ENCODE measurements at places on chromosomes 6 and 20.
A peak's percentile ranks its signal among the peaks of the same experiment; 100 is the strongest.

DNA sequence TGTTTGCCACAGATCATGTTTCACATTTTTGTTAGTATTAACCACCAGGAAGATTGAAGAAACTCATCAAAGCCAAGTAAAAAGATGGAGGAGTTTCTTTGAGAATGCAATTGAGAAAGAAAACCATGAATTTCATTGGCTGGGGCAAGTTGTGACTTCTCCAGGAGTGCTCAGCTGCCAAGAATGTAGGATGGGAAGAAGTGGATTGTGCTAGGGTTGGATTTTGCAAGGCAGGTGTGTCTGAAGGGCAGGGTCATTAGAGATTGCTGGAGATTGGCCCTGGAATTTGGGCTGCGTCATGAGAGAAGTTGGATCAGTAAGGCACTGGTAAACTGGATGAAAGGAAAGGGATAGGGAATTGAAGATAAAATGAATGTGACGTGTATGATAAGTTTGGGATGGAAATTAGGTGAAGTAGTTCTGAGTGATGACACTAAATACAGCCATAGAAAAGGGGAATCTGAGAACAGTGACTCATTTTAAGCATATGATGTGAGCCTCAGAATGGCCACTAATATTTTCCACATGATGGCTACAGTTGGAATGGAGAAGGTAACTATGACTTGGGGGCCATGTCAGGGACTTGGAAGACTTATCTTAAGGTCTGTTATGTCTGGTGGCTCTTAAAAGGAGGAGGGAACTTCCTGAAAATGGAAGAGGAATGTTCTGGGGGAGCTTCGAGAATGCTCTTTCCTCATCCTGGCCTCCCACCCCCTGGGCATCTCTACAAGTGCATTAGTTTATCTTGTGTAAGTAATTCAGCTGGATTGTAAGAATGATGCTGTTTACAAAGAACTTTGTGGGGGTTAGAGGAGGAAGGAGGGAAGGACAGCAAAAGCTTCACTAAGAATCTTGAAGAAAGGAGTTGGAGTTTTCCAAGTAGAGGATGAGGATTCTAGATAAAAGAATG is 27.8 kb upstream of the ERVFRD-1 start:
- no peak for DNase-seq

DNA sequence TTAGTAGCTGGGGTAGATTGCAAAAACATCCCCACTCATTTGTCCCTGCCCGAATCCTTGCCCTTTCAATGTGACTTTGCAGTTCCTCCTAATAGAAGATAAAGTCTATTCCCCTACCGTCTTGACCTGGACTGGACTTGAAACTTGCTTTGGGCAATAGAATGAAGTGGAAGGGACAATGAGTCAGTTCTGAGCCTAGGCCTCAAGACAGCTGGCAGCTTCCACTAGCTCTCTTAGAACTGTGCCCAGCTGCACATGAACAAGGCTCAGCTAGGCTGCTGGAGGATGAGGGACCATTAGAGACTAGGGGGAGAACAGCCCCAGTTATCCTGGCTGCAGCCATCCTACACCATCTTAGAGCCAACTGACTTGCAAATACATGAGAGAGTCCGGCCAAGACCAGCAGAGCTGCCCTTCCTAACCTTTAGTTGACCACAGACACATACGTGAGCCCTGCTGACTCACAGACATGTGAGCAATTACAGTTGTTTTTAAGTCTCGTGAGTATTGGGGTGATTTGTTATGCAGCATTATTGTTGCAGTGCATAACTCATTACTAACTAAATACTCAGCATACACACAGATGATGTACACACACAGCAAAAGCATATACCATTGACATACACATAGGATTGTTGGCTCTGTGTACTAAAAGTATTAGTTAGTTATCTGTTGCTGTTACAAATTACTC is 105.5 kb downstream of the DHX35 start:
- DNase-seq = no peak

DNA sequence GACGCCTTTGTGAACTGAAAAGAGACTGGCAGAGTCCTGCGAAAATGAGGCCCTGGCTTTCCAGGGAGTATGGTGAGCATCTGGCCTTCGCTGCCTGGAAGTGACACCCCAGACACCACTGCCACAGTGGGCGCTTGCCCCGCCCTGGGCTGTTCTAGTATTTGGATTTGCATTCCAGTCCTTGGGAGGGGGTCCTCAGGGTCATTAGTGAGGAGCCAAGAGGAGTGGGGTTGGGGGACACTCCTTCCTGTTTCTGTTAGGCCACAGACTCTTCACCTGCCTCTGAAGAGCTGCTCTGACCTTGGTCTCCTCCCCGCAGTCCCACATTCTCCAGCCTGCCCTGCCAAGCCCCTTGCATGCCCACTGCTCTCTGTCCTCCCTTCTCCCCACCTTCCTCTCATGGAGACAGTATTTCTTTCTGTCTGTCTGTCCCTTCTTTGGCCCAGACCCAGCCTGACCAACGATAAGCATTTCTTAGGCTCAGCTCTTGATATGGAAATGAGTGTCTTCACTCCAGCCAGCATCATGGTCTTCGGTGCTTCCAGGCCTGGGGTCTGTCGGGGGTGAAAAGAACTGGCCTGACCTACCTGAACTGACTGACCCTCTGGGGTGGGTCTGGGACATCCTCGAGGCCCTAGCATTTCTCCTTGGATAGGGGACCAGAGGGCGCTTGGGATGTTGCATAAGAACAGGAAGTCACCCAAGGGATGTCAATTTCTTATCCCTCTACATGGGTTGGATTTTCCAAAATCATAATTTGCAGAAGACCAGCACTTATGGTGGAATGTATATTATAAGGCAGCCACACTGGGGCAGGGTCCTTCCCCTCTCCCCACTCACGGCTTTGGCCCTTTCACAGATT is 19.4 kb downstream of the SLC9A8 start:
- DNase-seq = no peak

- DNase-seq = no peak
Measured at GRCh38 chr6:156420172-156420993, 356.8 kb upstream of the ARID1B start.

GRCh38 chr6:38375341-38375740 is 264.4 kb downstream of the BTBD9 start:
- no peak for DNase-seq

DNA sequence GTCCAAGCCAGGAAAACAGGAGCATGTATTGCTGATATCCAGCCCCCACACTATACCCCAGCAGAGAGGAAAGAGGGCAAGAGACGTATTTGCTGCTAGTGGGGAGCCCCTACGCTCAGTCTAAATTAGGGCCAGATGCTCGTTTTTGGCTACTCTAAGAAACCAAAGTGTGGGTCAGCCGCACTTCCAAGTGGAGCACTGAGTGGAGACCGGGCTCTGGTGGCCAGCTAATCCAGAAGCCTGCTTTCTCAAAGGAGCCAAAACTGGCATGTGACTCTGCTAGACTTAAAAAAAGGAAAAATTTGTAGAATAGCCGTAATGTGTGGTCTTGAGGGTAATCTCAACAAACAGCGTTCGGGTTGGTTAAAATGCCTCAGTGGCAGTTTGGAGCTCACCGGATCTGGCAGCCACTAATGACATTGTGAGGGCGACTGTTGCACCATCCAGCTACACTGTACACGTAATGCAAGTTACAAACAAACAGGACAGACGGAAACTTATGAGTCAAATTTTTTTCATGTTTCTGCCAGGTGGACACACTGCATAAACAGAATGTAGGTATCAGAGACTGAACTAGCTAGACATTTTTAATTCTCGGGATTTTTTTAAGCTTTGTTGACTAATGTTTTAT is 230.9 kb downstream of the FOXC1 start:
- no peak for DNase-seq

- no peak for DNase-seq
Measured at GRCh38 chr6:163688739-163689362, 274.3 kb downstream of the QKI start.

- peak; percentile 85 for DNase-seq
Measured at GRCh38 chr6:20693466-20694063, 159.3 kb downstream of the CDKAL1 start.

DNA sequence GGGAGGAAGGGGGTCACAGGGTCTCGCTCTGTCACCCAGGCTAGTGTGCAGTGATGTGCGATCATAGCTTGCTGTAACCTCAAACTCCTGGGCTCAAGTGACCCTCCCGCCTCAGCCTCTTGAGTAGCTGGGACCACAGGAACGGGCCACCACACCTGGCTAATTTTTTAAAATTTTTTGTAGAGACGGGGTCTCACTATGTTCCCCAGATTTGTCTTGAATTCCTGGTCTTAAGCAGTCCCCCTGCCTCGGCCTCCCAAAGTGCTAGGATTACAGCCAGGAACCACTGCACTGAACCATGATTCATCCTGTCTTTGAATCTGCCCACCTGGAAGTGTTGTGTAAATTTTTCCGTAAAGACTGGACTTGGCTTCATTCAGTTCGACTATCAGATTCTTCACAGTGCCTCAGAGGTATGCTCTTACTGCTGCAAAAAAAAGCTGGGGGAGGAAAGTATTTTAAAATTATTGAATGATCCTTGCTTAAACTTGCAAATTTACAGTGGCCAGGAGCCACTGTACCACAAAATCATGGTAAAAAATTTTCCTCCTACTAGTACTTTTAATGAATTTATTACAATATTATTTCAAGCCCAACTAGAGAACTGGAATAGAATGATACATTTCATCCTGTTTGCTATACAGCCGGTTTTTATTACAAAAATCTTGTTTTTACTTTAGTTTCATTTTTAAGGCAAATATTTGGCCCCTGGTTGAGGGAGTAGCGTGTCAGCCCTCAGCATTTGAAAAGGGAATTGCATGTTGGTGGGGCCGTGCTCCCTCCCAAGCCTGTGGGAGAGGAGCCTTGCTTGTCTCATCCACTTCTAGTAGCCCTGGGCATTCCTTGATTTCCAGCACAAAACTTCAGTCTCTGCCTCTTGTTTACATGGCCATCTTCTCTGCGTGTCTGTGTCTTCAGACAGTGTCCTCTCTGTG is 202.5 kb upstream of the SGK1 start:
- DNase-seq = no peak

- peak; percentile 29 for DNase-seq
Measured at GRCh38 chr6:15444881-15445280, 199.0 kb downstream of the JARID2 start.

DNA sequence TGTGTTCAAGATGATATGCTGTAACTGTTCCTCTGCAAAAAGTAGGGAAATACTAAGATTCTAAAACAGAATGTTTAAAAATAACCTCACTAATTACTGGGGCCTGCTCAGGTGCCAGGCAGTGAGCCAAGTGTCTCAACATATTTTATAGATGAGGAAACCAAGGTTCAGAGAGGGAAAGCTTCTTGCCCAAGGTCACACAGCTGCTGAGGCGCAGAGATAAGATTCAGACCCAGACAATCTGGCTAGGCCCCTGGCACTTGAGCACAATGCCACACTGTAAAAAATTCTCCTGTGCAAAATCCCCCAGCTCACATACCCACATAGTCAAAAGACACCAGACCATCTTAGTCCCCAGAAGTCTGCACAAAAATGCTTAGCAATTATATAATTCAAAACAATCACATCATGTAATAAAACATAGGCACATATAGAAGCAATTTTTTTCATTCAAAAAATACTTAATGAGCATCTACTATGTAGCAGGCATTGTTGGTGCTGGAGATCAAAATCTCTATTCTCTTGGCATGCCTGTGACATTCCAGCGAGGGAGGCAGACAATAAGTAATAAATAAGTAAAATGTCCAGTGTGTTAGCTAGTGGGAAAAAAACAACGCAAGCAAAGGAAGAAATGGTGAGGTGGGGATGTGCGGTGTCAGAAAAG is 10.3 kb downstream of the PREX1 start:
- DNase-seq = no peak

DNA sequence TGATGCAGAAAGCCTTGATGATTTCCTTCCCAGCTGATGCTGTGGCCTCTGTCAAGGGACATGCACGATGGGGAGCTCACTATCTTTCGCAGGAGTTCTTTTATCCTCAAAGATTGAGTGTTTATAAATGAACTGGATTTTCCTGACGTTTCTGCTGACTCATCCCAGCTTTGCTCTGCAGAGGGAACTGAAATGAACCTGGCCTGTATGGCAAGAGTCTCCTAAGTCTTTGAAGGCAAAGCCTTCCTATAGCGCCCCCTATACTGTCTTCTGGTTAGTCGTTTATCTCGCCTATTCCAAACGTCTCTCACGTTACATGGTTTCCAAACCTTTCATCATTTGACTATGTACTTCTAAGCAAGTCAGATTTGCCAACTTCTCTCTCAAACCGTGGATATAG is 565.3 kb downstream of the KIF16B start:
- peak; percentile 1 for DNase-seq

All from erythroblast (primary cell).